ENCODE measurements at places on chromosomes 5 and 9. TPM values are rescaled to one million over a fixed set of nuclear protein-coding genes. Genes with fewer than 3 reads are reported as not detected.

DNA sequence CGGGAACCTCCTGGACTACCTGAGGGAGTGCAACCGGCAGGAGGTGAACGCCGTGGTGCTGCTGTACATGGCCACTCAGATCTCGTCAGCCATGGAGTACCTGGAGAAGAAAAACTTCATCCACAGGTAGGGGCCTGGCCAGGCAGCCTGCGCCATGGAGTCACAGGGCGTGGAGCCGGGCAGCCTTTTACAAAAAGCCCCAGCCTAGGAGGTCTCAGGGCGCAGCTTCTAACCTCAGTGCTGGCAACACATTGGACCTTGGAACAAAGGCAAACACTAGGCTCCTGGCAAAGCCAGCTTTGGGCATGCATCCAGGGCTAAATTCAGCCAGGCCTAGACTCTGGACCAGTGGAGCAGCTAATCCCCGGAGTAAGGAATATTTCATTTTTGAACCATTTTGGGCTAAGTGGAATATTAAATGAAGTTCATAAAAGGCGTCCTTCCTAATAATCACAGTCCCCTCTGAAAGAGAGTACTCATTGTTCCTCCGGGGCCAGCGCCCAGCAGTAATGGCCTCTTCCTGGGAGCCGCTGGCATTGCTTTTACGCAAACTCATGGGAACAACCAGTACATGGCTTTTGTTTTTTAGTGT is 23.6 kb downstream of the QRFP start:
- DNase-seq, result no peak

Gene PCDHA1
- total RNA-seq, result not detected

Gene C5orf58
- total RNA-seq, result not detected

Gene PCDHGB1
- total RNA-seq, result 2.4 TPM

DNA sequence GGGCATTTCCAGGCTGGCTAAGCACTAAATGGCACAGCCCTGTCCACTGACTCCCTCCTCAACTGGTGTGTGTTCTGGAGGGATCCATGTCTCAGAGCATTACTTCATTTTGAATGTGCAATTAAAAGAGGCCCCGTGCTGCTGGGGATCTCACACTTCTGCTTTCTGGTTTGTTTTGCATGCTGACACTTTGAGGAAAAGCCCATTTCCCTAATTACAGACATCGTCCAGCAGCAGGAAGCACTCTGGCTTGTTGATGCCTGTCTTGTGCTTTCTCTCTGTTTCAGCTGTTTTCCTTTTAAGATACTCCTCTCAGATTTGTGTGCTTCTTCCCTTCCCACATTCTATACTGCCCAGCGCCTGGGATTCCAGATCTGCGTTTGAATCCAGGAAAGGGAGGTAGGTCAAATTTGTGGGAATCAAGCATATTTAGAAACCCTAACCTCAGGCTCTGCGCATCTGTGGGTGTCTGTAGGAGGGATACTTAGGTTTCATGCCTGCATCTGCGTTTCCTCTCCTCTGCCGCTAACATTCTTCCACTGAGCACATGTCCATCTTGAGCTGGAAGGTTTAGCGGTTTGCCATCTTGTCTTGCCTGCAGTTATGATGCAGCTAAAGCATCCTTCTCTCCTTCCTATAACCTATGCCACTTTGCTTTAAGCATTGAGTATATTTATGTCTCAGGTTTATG is 25.7 kb downstream of the SYK start:
- peak; percentile 58 for DNase-seq

- DNase-seq, result peak; percentile 55
These were observed 14.4 kb downstream of the CCNI2 start for GRCh38 chr5:132761321-132762240.

Data from right atrium auricular region (tissue), 2 donors.